A549 treated with Mapracorat at 1 μM for 4 hours (cell line): ENCODE measurements at places on chromosomes 2 and 18. TPM values are rescaled to one million over a fixed set of nuclear protein-coding genes. Genes with fewer than 3 reads are reported as not detected.

GKN2 gene
- total RNA-seq, result 2.2 to 4.7 TPM (median 2.4 TPM) in 5 replicates

SAG gene
- not detected in 5 replicates for total RNA-seq

MARCO gene
- total RNA-seq, result 0.08 to 0.27 TPM (median 0.10 TPM) in 3 of 5 replicates, not detected in the others

SDC1 gene
- total RNA-seq, result 148 to 201 TPM (median 187 TPM) in 5 replicates

GREB1 gene
- 2.6 to 4.0 TPM (median 3.2 TPM) in 5 replicates for total RNA-seq

CHRND gene
- total RNA-seq, result not detected in 5 replicates

DOCK10 gene
- 25.5 to 29.8 TPM (median 26.8 TPM) in 5 replicates for total RNA-seq

PGAP1 gene
- 1.4 to 3.7 TPM (median 2.4 TPM) in 5 replicates for total RNA-seq

PRSS56 gene
- total RNA-seq, result 0.07 to 0.21 TPM (median 0.12 TPM) in 5 replicates

TUBA4B gene
- total RNA-seq, result 0.13 to 0.28 TPM (median 0.18 TPM) in 4 of 5 replicates, not detected in the other

ACKR3 gene
- total RNA-seq, result 12.5 to 17.9 TPM (median 14.4 TPM) in 5 replicates

RAB17 gene
- 0.14 to 0.85 TPM (median 0.23 TPM) in 5 replicates for total RNA-seq

POU3F3 gene
- 0.04 to 0.08 TPM in 2 of 5 replicates, not detected in the others for total RNA-seq

CHST10 gene
- 13.3 to 15.5 TPM (median 14.9 TPM) in 5 replicates for total RNA-seq

LONRF2 gene
- 1.7 to 3.0 TPM (median 2.6 TPM) in 5 replicates for total RNA-seq

C18orf54 gene
- total RNA-seq, result 1.9 to 3.2 TPM (median 2.6 TPM) in 5 replicates
